ENCODE measurements at places on chromosomes 2 and 18.

- peak; percentile 70 for DNase-seq
These were observed at the start of gene KCNG3 for GRCh38 chr2:42493468-42494354. Gene KCNG3 (minus strand): TSS chr2:42493982. CDS start chr2:42493501, 481 bp downstream.

DNA sequence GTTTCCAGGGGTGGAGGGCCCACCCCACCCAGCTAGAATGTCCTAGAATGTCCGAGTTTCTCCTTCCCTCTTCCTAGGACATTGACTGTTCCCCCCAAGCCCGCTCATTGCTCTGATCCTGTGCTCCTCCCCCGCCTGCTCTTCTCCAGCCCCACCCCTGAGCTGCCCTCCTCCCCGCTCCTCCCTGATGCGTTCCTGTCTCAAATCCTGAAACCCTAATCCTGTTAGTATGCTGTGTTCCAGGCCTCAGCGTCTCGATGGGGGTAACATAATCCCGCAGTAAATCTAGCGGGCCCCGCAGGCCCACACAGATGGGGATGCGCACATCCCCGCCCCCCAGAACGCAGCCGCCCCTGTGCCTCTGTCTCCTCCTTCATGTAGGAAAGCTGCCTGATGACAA is 51.3 kb downstream of the NRP2 start:
- no peak for DNase-seq

DNA sequence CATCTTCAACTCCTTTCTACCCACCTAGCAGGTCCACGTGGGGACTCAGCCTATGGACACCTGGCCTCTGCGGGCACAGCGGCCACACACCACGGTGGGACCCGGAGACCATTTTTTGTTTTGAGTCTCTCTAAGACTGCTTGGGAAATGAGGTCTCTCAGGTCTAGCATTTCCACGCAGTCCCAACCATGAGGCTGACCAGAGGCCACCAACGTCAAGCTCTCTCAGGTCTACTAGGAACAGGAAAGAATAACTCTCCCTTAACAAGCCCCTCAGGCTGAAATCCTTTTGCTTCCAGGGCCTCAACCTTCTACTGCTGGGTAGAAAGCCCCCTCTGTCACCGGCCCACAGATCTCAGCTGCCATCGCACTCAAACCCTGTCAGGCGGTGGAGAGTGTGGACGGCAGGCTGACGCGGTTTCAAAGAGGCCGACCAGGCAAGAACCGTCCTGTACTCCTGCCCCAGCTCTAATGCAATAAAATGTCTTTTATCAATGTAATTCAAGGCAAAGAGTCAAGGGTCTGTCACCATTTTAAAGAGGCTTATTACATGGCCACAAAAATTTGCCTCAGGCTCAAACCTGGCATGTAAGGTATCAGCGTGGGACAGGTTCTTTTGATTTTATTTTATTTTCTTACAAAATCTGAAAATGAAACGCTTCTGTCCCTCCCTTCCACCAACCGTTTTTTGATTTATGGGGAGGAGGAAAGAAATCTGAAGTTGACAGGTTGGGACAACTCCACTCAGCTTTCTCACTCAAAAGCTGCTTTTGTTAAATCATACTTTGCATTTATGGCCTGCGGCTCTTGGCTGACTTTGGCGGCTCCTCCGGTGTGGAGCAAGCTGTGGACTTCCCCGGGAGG is 74.0 kb downstream of the BCL11A start:
- no peak for DNase-seq

- DNase-seq = no peak
These were observed 54.8 kb downstream of the SEMA4F start for GRCh38 chr2:74708883-74709282.

GRCh38 chr2:222780051-222780450 is 80.8 kb upstream of the ACSL3 start:
- DNase-seq = no peak

GRCh38 chr18:49681387-49681786 is 119.5 kb downstream of the LIPG start:
- DNase-seq = no peak

DNA sequence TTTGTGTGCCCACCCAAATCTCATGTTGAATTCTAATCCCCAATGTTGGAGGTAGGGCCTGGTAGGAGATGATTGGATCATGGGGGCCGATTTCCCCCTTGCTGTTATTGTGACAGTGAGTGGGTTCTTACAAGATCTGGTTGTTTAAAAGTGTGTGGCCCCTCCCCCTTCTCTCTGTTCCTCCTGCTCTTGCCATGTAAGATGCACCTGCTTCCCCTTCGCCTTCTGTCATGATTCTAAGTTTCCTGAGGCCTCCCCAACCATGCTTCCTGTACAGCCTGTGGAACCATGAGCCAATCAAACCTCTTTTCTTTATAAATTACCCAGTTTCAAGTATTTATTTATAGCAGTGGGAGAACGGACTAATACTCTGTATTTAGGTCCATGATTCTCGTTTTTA is 588.1 kb downstream of the DCDC2C start:
- DNase-seq = no peak

DNA sequence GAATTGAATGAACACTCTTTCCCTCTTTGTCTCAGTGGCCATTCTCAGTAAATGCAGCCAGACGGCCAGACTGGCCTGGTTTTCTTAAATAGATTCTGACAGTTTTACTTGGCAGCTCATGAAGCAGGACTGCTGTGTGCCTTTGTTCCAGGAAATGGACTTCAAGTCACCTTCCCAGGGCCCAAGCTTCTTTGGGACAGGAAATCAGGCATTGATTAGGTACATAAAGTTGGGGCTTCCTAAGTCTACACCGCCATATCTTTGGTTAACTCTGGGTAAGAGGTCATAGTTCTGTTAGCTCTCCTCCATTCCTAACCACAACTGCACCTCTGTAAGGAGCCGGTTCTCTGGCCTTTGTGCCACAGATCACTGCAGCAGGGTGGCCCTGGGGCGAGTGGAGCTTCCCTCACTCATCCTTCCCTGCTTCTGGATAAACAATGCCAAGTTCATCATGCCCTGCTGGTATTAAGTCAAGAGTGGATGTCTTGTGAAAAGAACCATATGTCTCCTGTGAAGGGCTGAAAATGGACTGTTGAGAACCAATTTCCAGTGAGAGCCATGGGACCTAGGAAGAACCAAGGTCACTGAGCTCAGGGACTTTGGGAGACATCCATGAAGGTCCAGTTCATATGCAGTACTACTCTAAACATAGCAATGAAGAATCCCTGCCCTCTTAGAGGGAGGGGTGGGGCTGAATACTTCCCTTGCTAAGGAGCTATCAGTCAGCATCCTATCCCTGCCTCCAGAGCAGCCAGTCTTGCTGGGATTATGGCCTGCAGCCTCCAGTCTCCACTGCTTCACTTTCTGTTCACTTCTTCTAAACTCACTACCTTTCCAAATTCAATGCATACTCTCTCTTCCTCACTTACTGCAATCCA is 122.6 kb upstream of the XPO1 start:
- DNase-seq = no peak

DNA sequence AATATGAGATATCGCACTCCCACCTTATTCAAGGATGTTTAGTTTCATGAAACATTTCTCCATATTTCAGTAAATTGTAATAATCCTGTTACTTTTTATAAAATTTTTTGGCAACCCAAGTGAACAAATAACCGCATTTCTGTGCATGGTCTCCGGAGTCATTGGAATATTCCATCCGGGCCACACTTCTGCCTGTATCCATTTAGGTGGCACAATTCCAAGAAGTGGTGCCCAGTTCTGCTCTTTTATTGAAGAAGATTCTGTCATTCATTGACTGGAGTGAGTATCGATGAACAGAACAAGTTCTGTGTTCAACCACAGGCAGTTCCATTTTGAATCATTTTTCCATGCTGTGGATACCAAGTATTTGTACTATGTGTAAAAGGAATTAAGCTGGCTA is 26.6 kb upstream of the ICOS start:
- DNase-seq = no peak

Measured in Caco-2 (cell line).